ENCODE measurements at places on chromosomes 3 and 15.

DNA sequence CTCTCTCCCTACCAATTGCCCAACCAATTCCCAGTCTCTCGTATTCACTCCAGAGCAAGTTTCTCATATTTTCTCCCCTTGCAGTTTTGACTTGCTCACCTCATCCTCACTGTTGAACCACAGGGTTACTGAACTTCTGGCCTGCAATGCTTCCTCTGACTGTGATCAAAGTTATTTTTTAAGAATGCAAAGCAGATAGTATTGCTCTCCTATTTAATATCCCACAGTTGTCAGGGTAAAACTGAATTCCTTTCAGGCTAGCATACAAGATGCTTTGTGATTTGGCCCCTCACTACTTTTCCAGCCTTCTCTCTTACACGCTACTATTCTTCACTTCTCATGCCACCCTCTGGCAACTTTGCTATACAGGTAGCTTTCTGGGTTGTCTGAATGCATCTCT is 80.9 kb downstream of the LRRFIP2 start:
- no peak for DNase-seq

DNA sequence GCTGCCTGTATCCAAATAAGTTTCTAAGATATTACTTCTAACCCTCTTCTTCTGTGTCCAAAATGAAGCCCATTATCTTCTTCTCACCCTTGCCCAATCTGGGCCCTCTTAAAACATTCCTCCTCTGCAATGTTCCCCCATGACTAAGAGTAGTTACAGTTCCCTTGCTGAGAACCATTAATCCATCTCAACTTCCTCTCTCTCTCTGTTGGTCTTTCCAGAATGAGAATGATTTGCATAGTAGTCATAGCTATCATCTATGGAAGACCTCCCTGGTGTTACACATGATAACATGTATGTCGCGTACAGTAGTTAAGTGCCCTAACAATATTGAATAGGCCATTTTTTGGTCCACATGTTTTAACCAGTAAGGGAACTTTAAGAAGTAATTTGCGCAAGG is 177.9 kb downstream of the ANXA2 start:
- no peak for DNase-seq

DNA sequence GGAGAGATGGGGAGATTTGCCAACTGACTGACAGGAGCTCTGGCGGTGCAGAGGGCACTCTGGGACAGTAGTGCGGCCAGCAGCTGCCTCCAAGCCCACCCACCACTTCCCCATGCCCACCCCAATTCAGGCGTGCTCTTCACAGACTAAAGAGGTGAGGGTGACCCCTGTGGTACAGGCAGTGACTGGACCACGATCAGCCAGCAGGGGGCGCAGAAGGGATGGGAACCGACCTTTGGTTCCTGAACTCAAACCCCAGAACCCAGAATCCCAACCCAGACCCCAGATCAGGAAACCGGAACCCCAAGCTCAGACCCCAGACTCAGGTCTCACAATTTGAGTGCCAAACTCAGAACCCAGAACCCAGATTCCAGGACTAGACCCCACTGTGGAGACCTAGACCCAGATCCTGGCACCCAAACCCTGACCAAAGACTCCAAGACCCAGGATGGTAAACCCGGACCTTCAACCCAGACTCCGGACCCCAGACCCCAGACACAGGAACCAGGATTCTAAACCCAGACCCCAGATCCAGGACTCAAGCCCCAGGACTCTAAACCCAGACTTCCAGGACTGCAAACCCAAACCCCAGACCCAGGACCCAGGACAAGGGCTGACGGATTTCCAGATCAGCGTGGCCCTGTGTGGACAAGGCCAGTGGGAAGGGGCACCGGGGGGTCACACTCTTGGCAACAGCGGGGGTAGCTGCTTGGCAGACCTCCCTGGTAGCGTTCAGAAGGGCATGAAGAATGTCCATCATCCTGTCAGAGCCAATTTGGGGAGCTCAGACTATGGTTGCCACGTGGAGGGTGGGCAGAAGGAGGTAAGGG is 3.7 kb upstream of the MYL3 start:
- DNase-seq = peak; percentile 58

DNA sequence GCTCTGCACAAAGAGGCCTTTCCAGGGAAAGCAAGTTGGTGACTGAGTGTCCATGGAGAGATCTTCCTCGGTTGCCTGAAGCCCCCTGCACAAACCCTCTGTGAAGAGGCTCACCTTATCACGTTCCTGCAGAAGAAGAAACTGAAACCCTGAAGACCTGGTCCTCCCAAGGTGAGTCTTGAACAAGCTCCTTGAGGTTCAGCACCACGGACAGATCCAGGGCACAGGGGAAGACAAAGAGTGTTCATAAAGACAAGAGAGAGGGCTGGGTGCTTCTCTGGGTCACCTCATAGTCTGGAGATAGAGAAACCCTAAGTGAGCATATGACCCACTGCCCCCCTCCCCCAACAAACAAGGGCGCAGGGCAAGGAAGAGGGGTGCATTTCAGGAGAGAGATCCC is 21.7 kb upstream of the TBC1D21 start:
- no peak for DNase-seq

DNA sequence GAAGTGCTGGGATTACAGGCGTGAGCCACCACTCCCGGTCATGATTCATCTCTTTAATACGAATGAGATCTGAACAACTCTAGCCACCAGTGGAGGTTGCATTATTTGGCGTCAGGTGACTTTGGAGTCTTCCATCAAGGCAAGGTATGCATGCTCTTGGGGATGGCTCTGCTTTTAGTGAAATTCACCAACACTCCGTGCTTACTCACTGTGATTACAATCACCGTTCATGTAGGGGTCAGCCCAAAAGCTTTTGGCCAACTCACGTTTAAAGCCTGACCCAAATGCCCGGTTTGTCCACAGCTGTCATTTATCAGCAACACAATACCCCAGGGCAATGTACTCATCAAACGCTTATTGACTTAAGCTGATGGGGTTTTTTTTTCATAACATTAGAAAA is 155.4 kb downstream of the PDZRN3 start:
- DNase-seq = no peak

GRCh38 chr15:71080166-71080565 is 35.1 kb upstream of the THSD4 start:
- DNase-seq = no peak
